ENCODE measurements at places on chromosomes 6 and 20.

GRCh38 chr20:18276821-18277220, 11.5 kb upstream of the ZNF133 start:
- no peaks in the 10 kb centered on the region for H3K4me1 ChIP-seq
- H3K36me3 ChIP-seq = no peaks in the 10 kb centered on the region
- peaks cover 8% of the 10 kb centered on the region for H3K27me3 ChIP-seq
- peak; percentile 42 for DNase-seq

DNA sequence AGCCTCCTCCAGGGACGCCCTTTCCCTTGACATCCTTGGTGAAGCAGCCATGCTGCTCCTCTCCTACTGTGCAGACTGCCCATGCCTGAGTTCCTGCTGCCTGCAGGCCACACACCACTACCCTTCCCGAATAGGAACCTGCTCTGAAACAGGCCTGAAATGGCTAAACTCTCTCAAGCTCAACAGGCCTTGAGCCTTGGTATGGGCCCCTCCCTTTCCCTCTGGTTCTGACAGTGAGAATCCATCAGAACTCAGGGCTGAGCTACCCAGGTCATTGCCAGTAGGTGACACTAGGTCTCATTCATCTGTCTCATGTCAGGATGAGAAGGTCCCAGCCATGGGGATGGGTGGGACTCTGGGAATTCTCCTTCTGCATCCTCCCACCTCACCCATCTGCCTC, 25.7 kb downstream of the RAET1L start:
- no peak overlapping the region for H3K27ac ChIP-seq
- H3K36me3 ChIP-seq = no peaks in the 10 kb centered on the region
- peaks cover 3% of the 10 kb centered on the region for H3K4me1 ChIP-seq
- no peak overlapping the region for H3K4me3 ChIP-seq

DNA sequence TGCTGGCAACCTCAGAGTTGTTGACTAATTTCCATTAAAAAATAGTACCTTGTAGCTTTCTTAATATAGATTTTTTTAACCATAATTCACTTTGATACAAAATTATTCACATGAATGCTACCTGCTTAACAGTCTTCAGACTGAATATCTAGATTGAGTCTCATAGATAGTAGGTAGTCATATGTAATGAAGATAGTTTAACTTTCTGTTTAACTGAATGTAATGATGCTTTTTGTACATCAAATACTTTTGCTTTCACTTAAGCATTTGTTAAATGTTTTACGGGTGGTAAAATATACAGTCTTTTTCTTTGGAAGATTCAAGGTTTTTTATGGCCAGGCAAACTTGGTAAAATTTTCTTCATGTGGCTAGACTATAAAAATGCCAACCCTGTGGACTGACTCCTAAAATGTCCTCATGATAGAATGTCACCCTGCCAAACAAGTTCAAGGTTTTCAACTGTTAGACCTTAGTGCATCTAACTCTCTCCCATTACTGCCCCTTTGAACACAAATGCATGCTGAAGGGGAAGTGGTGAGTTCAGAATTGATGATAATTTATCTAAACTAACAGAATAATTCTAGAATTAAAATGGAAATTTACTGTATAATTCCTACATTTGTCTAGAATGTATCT, 16.4 kb downstream of the TBPL1 start:
- no peaks in the 10 kb centered on the region for H3K36me3 ChIP-seq
- H3K27me3 ChIP-seq = no peaks in the 10 kb centered on the region
- no peak for DNase-seq
- H3K4me3 ChIP-seq = no peak overlapping the region
- no peak overlapping the region for H3K27ac ChIP-seq

DNA sequence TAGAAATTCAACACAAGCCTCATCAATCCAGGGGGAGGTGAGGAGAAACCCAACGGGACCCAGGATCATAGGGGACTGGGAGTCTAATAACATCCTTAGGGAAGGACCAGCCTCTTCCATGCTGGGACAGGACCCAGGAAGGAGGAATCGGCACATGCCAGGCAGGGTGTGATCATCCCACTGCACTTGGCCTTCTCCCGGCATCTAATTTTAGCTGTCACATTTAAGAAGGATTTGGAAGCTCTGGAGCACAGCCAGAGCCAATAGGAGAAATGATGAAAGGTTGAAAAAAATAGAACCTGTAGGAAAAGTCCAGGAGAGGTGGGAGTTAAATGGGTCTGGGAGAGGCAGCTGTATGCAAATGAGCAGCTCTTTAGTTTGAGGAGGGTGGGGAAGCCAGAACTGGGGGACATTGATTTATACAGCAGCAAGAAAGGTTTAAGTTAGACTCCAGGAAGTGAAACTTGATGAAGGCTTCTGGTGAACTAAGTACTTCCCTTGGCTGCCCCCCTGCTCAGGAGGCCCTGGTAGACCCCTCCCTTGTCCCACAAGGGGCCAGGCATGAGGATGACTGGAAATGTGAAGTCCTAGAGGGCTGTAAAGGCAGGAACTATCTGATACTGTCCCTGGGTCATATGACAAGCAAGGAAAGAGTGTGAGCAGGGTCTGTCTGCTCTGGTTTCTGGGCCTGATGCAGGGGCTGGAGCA, 260.3 kb downstream of the LRFN2 start:
- no peak for DNase-seq
- H3K4me1 ChIP-seq = no peaks in the 10 kb centered on the region
- H3K36me3 ChIP-seq = no peaks in the 10 kb centered on the region
- H3K4me3 ChIP-seq = no peak overlapping the region
- no peak overlapping the region for H3K27ac ChIP-seq

- H3K4me3 ChIP-seq = no peak overlapping the region
- H3K4me1 ChIP-seq = no peaks in the 10 kb centered on the region
- peak; percentile 10 for DNase-seq
- no peaks in the 10 kb centered on the region for H3K27me3 ChIP-seq
Measured at GRCh38 chr6:150119173-150119572, 23.7 kb upstream of the PPP1R14C start.

GRCh38 chr6:47028835-47029360, 13.2 kb downstream of the ADGRF1 start:
- H3K27ac ChIP-seq = no peak overlapping the region
- H3K27me3 ChIP-seq = no peaks in the 10 kb centered on the region
- DNase-seq = no peak

All from astrocyte (in vitro differentiated cells and primary cell).